Stimulated activated CD4-positive, alpha-beta T cell treated with anti-CD3 and anti-CD28 coated beads, Interleukin-4, amount 100 ng/mL, for 1 hour (primary cell): ENCODE measurements at places on chromosomes 12 and 14.
A peak's percentile ranks its signal among the peaks of the same experiment; 100 is the strongest.

DNA sequence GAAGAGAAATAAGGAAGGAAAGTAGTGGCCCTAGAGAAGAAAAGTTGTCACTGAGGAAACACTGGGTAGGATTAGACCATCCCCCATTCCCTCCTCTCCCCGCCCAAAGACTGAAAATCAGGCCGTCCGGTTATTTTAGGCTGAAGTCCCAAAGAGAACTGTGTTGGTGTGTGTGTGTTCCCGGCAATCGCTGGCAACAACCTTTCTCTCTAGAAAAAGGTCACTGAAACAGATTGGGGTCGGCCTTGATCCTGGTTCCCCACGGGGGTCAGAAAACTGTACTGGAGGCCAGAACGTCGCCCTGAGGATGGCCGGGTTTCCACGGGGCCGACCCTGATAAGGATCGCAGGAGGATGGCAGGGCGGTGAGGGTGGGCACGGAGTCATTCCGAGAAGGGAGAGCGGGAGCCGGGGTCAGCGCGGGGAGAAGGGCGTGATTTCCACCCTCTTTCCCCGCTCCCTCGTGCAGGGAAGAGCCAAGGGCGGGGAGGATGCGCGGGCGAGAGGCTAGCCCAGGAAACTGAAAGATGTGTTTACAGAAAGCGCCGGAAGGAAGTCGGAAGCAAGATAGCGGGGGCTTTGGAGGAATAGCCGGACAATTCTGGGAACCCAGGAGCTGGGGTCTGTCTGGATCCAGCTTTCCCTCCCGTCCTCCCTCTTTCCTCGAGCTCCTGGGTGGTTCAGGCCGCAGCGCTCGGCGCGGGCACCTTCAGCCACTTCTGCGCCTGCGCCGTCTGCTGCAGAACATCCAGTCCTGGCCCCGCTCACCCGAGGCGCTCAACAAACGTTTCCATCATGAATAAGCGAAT lies 25.3 kb upstream of the SPTLC2 start:
- DNase-seq, result peak; percentile 73

GRCh38 chr12:15928346-15928745 lies 17.2 kb downstream of the DERA start:
- DNase-seq, result no peak

DNA sequence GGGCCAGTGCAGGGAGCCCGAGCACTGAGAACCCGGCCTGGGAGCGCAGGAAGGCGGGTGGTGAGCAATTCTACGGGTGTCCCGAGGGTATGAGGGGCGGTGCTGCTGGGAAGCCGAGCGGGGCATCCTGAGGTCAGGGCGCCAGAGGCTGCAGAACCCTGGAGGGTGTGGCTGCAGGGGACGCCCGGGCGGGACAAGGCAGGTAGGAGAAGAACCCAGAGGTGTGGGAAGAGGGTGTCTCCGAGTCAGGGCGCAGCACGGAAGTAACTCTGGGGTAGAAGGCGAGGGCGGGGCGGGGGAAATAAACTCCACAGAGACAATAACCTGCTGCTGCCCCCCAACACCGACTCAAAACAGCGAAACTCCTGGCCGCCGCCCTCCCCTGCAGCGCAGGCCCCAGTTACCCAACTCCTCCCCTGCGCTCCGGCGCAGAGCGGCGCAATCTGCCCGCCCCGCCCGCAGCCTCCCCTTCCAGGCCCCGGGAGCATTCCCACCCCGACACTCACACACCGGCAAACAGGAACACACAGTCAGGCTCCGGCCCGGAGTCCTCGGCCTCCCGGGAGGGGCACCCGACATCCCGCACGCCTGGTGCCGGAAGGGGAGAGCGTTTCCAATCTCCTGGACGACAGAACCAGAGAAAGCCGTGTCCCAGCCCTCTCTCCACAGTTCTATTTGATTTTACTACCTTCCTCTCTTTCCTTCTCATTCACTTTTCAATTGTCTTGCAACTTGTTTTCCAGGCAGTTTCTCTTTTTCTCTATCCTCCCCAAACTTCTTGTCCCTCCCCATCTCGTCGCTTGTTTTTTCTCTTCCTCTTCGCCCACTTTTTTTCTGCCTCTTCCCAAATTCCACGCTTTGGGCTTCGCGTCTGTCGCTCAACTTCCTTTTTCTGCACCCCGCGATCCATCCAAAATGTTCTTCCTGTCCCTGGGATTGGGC lies 2.4 kb downstream of the HRK start:
- DNase-seq, result no peak

DNA sequence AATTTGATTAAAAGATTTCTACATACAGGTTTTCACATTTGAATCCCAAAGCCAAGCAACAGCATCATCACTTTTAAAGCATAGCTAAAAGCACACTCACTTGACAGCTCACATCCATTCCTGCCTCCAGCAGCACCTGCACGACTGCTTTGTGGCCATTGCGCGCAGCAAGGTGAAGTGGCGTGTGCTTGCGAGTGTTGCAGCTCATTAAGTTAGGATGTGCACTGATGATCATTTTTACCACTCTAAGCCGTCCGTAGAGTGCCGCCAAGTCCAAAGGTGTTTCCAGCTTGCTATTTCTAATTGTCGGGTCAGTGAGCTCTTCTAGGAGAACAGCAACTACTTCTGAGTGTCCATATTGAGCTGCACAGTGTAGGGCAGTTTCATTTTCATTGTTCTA lies 158.8 kb downstream of the GARIN6 start:
- no peak for DNase-seq

DNA sequence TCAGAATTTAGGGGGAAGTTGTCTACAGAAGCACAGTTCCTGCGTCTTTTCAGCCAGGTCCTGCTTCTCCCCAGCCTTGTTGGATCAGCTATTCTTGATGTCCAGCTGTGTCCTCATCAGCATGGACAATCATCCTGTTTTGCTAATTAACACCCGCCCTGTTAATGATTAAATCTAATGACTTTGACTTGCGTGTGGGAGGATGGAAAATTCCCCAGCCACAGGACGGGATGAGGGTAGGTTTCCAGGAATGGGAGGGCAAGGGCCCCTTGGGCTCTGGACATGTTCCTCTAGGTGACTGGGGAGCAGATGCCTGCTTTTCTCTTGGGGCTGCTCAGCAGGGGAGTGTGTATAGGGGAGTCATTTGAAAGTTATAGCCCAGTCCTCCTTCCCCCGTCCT lies 5.3 kb upstream of the PPP1R1A start:
- no peak for DNase-seq

- DNase-seq, result no peak
Observed at GRCh38 chr14:85233756-85234155, 296.2 kb upstream of the FLRT2 start.

DNA sequence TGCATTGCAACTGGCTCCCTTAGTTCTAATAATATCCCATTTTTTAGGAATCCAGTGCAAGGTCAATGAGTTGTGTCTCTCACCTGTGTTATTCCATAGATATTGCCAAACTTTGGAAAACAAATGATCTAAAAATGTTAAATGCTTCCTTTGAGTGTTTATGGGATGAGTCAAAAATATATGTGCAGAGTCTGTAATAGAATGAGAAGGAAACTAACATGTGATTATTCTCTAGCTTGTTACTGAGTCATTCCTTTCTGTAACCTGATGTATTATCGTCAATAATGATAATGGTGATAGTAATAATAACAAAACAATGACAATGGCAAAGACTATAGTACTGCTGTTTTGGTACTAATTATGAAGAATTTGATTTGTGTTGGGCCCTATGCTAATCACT lies 11.5 kb downstream of the ACSS3 start:
- DNase-seq, result no peak

DNA sequence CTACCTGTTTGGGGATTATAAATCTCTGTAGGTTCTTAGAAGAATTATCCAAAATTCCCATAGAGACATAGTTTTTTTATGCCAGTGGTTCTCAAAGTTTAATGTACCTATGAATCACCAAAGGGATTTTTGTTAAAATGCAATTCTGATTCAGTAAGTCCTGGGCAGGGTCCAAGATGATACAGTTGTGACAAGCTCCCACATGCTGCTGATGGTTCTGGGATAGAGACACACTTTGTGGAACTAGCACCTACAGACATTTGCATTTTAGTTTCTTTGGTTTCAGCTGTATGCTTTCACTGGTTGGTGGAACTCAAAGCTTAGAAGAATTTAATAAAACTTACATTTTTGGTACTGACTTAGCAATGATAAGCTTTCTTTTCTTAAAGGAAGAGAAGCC lies 80.4 kb downstream of the PTCSC3 start:
- DNase-seq, result no peak

- DNase-seq, result no peak
Observed at GRCh38 chr12:20477672-20478071, 109.3 kb downstream of the PDE3A start.

DNA sequence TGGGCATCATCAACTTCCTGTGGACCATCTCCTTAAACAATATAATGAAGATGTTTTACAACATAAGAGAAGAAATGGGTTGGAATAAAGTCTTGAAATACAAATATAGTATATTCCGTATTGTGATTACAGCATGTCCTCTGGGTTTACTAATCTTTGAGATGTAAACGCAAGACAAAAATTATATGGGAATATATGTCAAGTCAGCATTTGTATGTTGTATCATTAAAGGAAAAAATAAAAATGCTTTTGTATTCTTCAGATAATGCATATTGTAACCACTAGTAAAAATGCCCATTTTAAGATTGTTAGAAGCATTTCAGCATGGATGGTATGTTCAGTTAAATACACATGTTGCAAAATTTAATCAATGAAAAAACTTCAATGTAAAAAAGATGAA lies 893.3 kb downstream of the FLRT2 start:
- DNase-seq, result no peak

- no peak for DNase-seq
Observed at GRCh38 chr14:44662250-44662891, 155.3 kb upstream of the FSCB start.

DNA sequence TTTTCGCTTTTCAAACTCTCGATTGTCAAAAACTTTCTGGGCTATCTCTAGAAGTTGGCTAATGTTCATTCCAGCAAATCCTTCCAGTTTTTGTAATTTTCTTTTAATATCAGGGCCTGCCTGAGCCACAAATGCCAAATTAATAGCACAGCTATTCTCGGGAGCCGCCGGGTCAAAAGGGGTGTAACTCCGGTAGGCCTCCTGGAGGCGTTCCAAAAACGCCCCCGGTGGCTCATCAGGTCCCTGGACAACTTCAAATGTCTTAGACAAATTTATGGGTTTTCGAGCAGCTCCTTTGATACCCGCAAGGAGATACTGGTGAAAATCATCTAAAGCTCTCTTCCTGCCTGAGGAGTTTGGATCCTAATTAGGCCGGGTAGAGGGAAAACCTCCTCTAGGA lies 117.9 kb upstream of the PZP start:
- no peak for DNase-seq

DNA sequence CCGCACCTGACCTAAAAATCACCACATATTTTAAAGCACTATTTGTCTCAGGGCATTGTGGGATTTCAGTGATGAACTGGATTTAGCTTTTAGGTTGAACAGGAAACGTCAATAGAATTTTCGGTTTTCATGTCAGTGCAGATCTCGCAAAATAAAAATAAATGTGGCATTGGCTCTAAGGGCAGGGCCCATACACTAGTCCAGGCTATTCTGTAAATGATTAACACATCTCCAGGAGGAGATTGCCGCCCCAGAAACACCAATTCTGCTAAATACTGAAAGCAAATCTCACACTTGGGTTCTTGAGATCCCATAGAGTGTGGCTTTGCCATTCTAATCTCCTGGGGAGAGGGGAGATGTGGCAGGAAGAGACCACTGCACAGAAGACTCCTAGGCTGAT lies 1494.0 kb upstream of the TMEM132C start:
- DNase-seq, result no peak

DNA sequence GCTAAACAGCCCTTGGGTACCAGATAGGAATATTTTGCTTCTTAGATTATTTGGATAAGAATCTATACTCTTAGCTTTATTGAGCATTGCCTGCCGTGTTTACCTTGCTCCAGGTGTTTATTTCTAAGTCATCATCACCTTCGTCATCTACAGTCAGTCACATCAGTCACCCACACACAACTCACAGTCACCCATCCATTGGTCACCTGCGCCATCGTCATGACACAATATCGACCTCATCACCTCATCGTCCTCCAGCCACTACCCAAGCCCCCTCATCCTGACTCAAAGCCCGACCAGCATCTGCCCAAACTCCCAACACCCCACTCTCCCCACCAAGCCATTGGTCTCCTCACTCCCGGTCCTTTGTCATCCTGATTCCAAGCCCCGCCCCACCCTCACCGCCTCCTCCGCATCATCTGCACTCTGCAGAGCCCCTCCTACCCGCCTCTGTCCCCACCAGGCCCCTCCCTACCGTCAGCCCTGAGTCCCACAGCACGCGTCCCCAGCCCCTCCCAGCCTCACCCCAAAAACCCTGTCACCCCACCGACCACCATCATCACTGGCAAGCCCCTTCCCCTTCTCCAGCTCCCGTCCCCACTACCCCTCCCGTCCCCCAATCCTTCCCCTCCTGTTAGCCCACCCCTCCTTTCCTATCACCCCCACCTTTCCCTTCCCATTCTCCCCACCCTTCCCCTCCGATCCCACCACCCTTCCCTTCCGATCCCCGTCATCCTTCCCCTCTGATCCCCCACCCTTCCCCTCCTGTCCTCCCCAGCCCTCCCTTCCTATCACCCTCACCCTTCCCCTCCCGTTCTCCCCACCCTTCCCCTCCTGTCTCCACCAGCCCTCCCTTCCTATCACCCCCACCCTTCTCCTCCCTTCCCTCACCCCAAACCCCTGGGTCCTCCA lies 9.8 kb downstream of the DLK1 start:
- DNase-seq, result no peak

DNA sequence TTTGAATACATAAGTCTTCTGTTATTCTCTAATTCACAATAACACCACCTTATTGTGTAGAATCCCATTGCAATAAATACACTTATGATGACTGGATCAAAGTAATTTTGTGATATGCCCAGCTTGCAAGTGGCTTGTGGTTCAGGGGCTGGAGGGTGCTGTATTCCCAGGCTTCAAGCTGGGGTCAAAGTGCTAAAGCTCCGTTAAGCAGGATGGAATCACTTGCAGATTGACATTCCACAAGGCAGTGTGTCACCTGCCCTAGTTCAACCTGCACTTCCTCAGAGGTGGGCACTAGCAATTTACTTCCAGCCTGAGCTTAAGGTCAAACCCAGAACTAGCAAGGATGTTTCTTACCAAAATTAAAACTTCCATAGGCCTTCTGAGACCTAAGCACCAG lies 166.6 kb downstream of the SSPN start:
- DNase-seq, result no peak

- no peak for DNase-seq
Observed at GRCh38 chr12:22051114-22051698, 5.2 kb downstream of the CMAS start.

- no peak for DNase-seq
Observed at GRCh38 chr14:28097585-28097984, 669.0 kb upstream of the FOXG1 start.
